Stomach (tissue), 19 donors: ENCODE measurements at places on chromosomes 5 and 9. TPM values are rescaled to one million over a fixed set of nuclear protein-coding genes. Genes with fewer than 3 reads are reported as not detected.
A peak's percentile ranks its signal among the peaks of the same experiment; 100 is the strongest.

The EIF4E1B gene
- not detected for polyA plus RNA-seq

The BTNL3 gene
- polyA plus RNA-seq = 0.61 TPM

The CLIC3 gene
- polyA plus RNA-seq = 15.2 TPM

DNA sequence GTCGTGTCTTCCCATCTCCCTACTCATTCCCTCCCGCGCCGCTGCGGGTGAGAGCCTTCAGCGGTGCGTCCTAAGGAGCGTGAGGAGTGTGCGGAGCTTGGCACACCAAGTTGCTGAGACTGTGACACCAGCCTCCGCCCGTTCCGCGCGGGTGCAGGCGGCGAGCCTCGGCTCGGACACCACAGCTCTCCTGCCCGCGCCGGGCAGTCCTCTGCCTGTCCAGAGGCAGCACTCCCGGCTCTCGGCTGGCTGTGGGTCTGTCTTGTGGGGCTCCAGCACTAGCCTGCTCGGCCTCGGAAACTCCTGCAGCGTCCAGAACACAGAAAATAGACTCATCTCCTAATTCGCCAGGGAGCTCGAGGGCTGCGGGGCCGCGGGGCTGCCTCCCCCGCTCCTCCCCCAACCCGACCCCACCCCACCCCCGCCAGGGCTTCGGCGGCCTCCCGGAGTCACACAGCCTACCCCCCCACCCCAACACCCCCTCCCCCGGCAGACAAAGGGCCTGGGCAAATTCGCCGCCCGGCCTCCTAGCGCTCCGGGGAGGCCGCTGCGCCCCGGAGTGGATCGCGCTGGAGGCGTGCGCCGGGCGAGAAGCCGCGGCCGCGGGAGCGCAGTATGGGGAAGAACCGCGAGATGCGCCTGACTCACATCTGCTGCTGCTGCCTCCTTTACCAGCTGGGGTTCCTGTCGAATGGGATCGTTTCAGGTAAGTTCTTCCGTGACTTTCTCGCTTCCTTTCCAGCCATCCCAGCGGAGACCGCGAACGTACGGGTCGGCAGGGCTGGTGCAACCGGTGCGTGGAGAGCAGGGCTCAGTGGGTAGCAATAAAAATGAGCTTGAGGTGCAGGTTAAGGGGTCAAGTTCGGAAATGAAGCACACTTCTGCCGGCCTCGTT lies at the start of gene ADAMTS19:
Gene ADAMTS19, plus strand, starts transcription at position 522 of the 895 bp plus-strand sequence. Its CDS starts 94 bp downstream, at position 616.
- H3K4me3 ChIP-seq = peak within 1 kb of the TSS; percentile 44
- H3K27ac ChIP-seq = no peak within 1 kb of the TSS
- peaks cover 30% of the 10 kb centered on the region for H3K27me3 ChIP-seq
- DNase-seq = peak; percentile 80

- H3K27me3 ChIP-seq = no peaks in the 10 kb centered on the region
- no peaks in the 10 kb centered on the region for H3K4me1 ChIP-seq
- no peaks in the 10 kb centered on the region for H3K36me3 ChIP-seq
- H3K27ac ChIP-seq = no peak overlapping the region
Observed at GRCh38 chr5:3346111-3346820, 249.4 kb upstream of the IRX1 start.

DNA sequence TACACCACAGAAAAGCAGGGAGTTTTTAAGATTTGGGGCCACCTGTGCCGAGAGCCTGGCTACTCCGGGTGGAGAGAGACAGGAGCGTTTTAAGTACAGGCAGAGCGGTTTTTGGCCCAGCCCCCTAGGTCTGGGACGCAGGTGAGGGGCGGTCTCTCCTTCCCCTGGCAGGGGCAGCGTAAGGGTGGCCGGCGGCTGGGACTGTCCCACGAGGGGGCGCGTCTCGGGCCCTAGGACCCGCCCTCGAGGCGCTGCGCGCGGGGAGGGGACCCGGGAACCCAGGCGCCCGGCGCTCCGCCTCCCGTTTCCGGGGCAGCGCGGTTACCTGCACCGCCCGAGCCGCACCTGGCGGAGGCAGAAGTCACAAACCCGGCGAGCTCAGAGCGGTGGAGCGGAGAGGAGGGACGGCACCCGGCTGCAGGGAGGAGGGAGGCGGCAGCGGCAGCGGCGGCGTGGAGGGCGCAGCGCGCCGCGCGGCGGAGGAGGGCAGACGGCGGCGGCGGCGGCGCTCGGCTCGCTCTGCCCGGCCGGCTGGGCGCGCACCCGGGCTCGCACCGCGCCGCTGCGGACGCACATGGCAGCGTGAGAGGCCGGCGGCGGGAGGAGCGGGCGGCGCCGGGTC lies at the start of gene WWC1:
Gene WWC1, plus strand, starts transcription at position 304 of the 622 bp plus-strand sequence. CDS start 508 bp downstream, outside the sequence.
- H3K36me3 ChIP-seq = no peaks in the 10 kb centered on the region
- peaks cover 57% of the 10 kb centered on the region for H3K27me3 ChIP-seq
- DNase-seq = peak; percentile 94
- peaks cover 28% of the 10 kb centered on the region for H3K4me1 ChIP-seq
- H3K27ac ChIP-seq = peak within 1 kb of the TSS; percentile 82

DNA sequence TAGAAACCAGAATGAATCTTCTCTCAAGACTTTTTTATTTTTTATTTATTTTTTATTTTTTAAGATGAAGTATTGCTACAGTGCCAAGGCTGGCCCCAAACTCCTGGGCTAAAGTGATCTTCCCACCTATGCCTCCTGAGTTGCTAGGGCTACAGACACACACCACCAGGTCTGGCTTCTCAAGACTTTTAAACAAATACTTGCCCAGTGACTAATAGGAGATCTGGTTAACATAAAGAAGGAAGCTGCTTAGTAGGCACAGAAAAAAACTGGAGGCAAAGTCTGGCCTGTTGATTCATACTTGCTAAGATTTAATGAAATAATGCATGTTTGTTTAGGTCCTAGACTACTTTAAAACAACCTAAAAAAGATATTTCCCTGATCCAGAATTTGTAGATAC lies 43.8 kb downstream of the SLC38A9 start:
- no peak for DNase-seq
- no peaks in the 10 kb centered on the region for H3K4me1 ChIP-seq
- H3K4me3 ChIP-seq = no peak overlapping the region
- peaks cover 18% of the 10 kb centered on the region for H3K36me3 ChIP-seq
- H3K27me3 ChIP-seq = no peaks in the 10 kb centered on the region
- peak overlapping the region; percentile 44 for H3K27ac ChIP-seq

DNA sequence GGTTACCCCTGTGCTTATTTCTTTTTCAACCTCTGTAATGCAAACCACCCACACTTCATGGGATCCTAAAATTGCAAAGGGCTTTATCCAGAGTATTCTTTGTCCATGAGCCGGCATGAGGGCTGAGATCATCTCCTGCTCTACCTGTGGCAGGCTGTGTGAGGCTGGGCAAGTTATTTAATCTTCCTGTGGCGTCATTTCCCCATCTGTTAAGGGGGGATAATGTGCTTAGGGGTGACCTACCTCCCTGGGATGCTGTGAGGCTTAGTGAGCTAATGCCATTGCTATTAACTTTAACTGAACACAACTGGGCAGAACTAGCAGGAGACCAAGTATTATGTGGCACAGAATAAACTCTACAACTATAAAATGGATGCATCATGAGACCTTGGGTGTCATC lies 17.0 kb downstream of the FRMPD1 start:
- H3K36me3 ChIP-seq = no peaks in the 10 kb centered on the region
- no peak overlapping the region for H3K27ac ChIP-seq
- peaks cover 9% of the 10 kb centered on the region for H3K27me3 ChIP-seq
- DNase-seq = no peak
- H3K4me3 ChIP-seq = no peak overlapping the region
- H3K4me1 ChIP-seq = no peaks in the 10 kb centered on the region

GRCh38 chr9:119368681-119369581 lies at the start of gene BRINP1:
Gene BRINP1 (minus strand): TSS chr9:119369435. CDS start chr9:119313355, 56,080 bp downstream.
- H3K27me3 ChIP-seq = peaks cover 31% of the 10 kb centered on the region
- H3K27ac ChIP-seq = no peak within 1 kb of the TSS
- peak within 1 kb of the TSS; percentile 35 for H3K4me3 ChIP-seq
- H3K4me1 ChIP-seq = peaks cover 14% of the 10 kb centered on the region
- no peak for DNase-seq

- no peak overlapping the region for H3K4me3 ChIP-seq
Observed at GRCh38 chr5:84218546-84218945, 166.1 kb downstream of the EDIL3 start.

DNA sequence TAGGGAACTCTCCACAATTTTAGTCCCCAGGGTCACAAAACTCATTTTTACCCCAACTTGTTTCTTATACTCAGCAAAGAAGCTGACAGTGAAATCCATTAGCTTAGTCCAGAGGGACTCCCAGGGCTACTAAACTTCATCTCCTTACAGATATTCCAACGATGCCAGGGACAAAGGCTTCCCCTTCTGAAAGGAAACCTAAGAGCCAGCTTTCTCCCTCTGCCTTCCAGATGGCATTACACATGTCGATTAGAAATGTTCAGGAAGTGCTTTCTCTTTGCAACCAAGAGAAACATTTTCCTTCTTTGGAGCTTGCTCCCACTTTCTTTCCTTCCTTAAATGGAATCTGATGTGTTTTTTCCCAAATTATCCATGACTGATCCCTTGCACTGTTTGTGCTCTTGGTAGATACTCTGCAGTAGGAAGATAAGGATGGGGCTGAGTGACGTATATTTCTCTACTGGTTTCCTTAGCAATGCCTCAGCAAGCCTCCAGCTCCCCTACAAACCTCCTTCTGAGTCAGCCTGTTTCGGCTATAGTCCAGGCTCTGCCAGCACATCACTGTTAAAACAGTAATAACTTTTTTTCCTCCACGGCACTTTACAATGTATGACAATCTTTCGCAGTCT lies 43.0 kb upstream of the HTR4 start:
- no peaks in the 10 kb centered on the region for H3K36me3 ChIP-seq
- H3K27ac ChIP-seq = no peak overlapping the region
- no peak for DNase-seq
- H3K4me1 ChIP-seq = no peaks in the 10 kb centered on the region
- no peak overlapping the region for H3K4me3 ChIP-seq
- H3K27me3 ChIP-seq = no peaks in the 10 kb centered on the region
